Hepatocyte (in vitro differentiated cells): ENCODE measurements at places on chromosomes 3 and 15. TPM values are rescaled to one million over a fixed set of nuclear protein-coding genes. Genes with fewer than 3 reads are reported as not detected.
A peak's percentile ranks its signal among the peaks of the same experiment; 100 is the strongest.

The CA12 gene
- 9.5 and 13.8 TPM in 2 replicates for total RNA-seq

The TUSC7 gene
- total RNA-seq = not detected in 2 replicates

The TAGLN3 gene
- 1.9 and 2.1 TPM in 2 replicates for total RNA-seq

The SLC12A1 gene
- not detected in 2 replicates for total RNA-seq

The SLC6A1 gene
- total RNA-seq = 3.9 and 5.7 TPM in 2 replicates

The EPHB3 gene
- total RNA-seq = 5.2 and 11.0 TPM in 2 replicates

The PRKAR2A gene
- total RNA-seq = 29.7 and 33.9 TPM in 2 replicates

The KNSTRN gene
- total RNA-seq = 22.9 and 24.0 TPM in 2 replicates

GRCh38 chr15:73357999-73358665 lies 10.6 kb downstream of the HCN4 start:
- peak overlapping the region; percentile 23 for H3K27ac ChIP-seq
- H3K27me3 ChIP-seq = peaks cover 9% of the 10 kb centered on the region
- H3K4me1 ChIP-seq = no peaks in the 10 kb centered on the region
- peak; percentile 80 for DNase-seq
- no peaks in the 10 kb centered on the region for H3K36me3 ChIP-seq
- H3K4me3 ChIP-seq = no peak overlapping the region

DNA sequence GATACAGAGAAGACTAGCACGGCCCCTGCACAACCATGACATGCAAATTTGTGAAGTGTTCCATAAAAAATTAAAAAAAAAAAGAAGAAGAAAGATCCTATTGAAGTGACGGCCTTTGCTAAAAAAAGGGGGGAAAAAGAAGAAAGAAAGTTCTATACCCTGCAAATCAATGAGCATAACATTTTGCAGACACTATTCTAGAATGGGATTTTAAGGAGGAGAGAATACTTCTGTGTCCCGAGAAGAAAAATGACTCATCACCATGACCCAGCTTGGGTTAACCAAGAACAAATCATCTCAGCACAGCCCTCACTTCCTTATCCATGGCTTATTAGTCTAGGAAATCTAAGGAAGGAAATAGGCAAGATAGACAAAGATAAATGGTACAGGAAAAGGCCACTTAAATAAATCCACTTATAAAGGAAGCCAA lies 7.4 kb upstream of the SH3BP5 start:
- H3K27me3 ChIP-seq = no peaks in the 10 kb centered on the region
- no peak for DNase-seq
- H3K36me3 ChIP-seq = no peaks in the 10 kb centered on the region
- no peak overlapping the region for H3K27ac ChIP-seq
- no peak overlapping the region for H3K4me3 ChIP-seq
- no peaks in the 10 kb centered on the region for H3K4me1 ChIP-seq

- DNase-seq = peak; percentile 44
- no peaks in the 10 kb centered on the region for H3K27me3 ChIP-seq
- no peaks in the 10 kb centered on the region for H3K36me3 ChIP-seq
- H3K4me3 ChIP-seq = no peak overlapping the region
Measured at GRCh38 chr15:95604634-95605036, 725.9 kb upstream of the NR2F2 start.

GRCh38 chr3:48536785-48537184 lies 19.8 kb downstream of the PFKFB4 start:
- H3K36me3 ChIP-seq = no peaks in the 10 kb centered on the region
- H3K27me3 ChIP-seq = no peaks in the 10 kb centered on the region
- no peaks in the 10 kb centered on the region for H3K4me1 ChIP-seq
- H3K27ac ChIP-seq = no peak overlapping the region
- DNase-seq = no peak

DNA sequence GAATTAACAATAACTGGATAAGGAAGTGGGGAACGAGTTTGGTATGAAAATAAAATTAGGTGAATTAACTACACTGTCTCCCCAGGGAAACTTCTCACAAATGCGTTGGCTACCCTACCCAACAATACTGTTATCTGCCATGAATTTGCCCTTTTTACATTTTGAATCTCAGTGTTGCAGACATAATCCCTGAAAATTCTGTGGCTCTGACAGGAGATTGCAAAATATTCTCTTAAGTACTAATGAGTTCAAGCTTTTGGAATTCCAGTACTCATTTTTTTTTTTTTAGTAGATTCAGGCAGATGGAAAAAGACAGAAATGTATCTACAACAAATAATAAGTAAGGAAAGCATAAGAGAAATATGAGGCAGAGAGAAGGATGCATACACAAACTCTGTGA lies 332.6 kb downstream of the LSAMP start:
- H3K4me1 ChIP-seq = peaks cover 9% of the 10 kb centered on the region
- H3K36me3 ChIP-seq = no peaks in the 10 kb centered on the region
- no peak overlapping the region for H3K27ac ChIP-seq

GRCh38 chr3:87084868-87085267 lies 93.9 kb upstream of the VGLL3 start:
- no peaks in the 10 kb centered on the region for H3K4me1 ChIP-seq
- no peak overlapping the region for H3K4me3 ChIP-seq
- no peak for DNase-seq
- H3K27ac ChIP-seq = no peak overlapping the region
- no peaks in the 10 kb centered on the region for H3K27me3 ChIP-seq

GRCh38 chr3:168341192-168341815 lies 245.6 kb upstream of the GOLIM4 start:
- H3K4me1 ChIP-seq = peaks cover 25% of the 10 kb centered on the region
- H3K4me3 ChIP-seq = no peak overlapping the region
- peak; percentile 9 for DNase-seq
- no peaks in the 10 kb centered on the region for H3K27me3 ChIP-seq
- H3K27ac ChIP-seq = no peak overlapping the region
- H3K36me3 ChIP-seq = no peaks in the 10 kb centered on the region

DNA sequence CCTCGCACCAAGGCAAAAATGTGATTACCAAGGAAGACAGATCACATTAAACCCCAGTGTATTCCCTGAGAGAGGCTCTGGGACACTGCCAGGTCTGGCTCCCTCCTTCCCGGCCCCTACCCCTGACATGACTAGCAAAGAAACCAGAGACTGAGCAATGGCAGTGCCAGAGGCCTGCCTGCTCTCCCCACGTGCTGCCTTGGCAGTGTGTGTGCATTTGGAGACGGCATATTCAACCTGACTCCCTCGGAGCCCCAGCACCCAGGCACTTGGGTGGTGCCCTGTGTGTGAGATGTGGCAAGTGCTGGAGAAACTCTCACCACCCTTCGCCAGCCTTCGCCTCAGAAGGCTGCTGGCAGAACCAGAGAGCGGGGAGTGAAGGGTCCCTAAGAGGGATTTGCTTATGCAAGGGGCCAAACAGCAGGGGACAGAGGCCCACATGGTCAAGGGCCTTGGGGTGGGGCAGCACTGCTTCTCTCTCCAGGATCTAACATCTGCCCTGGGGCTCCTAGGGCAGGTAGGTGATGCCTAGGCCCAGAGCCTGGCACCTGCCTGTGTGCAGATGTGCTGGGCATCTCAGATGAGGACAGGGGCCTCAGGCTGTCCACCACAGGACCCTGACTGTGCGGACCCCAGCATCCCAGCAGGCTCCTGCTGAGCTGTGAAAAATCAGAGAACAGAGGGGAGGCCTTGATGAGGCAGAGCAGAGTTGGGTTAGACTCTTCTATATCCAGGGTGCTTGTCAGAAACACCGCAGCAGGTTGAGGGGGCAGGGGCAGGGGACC lies 23.6 kb upstream of the PLXNA1 start:
- peaks cover 4% of the 10 kb centered on the region for H3K4me1 ChIP-seq
- H3K36me3 ChIP-seq = no peaks in the 10 kb centered on the region
- no peak for DNase-seq
- H3K4me3 ChIP-seq = no peak overlapping the region
- H3K27ac ChIP-seq = no peak overlapping the region

DNA sequence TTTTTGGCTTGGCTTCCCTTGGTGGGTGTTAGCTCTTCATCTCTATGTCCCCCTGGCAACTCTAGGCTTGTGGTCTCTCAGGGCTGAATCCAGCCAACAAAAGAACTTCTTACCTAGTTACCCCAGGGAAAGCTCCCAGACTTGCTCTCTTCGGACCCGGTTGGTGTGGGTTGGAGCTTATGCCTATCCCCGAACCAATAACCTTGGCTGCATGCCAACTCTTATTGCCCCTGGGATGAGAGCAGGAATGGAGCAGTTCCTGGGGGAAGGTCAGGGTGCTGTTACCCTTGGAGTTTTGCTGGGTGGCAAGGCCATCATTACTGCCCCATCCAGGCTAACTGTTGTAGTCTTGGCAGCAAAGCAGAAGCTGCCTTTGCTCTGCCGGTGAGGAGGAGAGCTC lies 147.8 kb downstream of the CACNA1D start:
- H3K4me3 ChIP-seq = no peak overlapping the region
- DNase-seq = no peak
- no peak overlapping the region for H3K27ac ChIP-seq

DNA sequence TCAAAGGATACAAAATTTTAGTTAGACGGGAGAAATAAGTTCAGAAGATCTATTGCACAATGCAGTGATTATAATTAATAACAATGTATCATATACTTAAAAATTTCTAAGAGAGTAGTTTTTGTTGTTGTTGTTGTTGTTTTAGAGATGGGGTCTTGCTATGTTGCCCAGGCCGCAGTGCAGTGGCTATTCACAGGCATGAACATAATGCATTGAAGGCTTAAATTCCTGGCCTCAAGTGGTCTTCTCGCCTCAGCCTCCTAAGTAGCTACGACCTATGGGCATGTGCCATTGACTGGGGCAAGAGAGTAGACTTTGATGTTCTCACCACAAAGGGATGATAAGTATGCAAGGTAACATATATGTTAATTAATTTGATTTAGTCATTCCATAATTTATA lies 7.5 kb downstream of the STRIT1 start:
- H3K27me3 ChIP-seq = no peaks in the 10 kb centered on the region
- no peak overlapping the region for H3K4me3 ChIP-seq

DNA sequence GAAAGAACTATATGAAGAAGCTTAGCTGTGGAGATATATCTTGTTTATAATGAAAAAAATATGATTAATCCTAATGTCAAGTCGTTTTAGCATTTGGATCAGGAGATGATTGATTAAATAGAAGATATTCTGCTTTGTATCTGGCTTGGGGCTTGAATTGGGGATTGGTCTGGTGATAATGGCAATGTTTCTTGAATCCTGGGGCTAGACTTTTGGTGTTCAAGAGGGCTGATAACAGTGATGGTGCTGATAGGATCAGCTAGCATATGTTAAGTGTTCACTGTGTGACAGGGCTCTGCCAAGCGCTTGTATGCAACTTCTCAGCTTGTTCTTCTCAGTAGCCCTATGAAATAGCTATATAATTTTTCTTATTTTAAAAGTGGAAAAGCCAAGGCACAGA lies 20.2 kb downstream of the CNOT10 start:
- H3K4me1 ChIP-seq = no peaks in the 10 kb centered on the region
- H3K27ac ChIP-seq = no peak overlapping the region
- H3K27me3 ChIP-seq = no peaks in the 10 kb centered on the region
- no peaks in the 10 kb centered on the region for H3K36me3 ChIP-seq
- H3K4me3 ChIP-seq = no peak overlapping the region
